Spleen (tissue), 13 donors: ENCODE measurements at places on chromosomes 5 and 9. TPM values are rescaled to one million over a fixed set of nuclear protein-coding genes. Genes with fewer than 3 reads are reported as not detected.

GNA14 gene
- 41.7 TPM for total RNA-seq

SLIT3 gene
- 13.8 TPM for total RNA-seq

MAMDC4 gene
- 11.1 TPM for total RNA-seq

CDKN2A gene
- 2.3 TPM for total RNA-seq

ADAMTS19 gene
- total RNA-seq = not detected

OLFML2A gene
- 139 TPM for total RNA-seq

DIPK1B gene
- total RNA-seq = 18.1 TPM

PCDHAC2 gene
- total RNA-seq = 1.5 TPM

PTGR1 gene
- total RNA-seq = 11.8 TPM

ISL1 gene
- not detected for total RNA-seq

DMRT2 gene
- not detected for total RNA-seq

CLK4 gene
- 95.9 TPM for total RNA-seq

NFIL3 gene
- 41.9 TPM for total RNA-seq

LNPEP gene
- 82.2 TPM for total RNA-seq

PCDHB9 gene
- total RNA-seq = 4.9 TPM

MEF2C gene
- total RNA-seq = 150 TPM

F12 gene
- 1.1 TPM for total RNA-seq

RNF208 gene
- total RNA-seq = 3.3 TPM

SH3TC2 gene
- total RNA-seq = 2.5 TPM

GEMIN5 gene
- 14.9 TPM for total RNA-seq

STXBP1 gene
- total RNA-seq = 75.7 TPM

GARIN3 gene
- not detected for total RNA-seq

ANKRD18B gene
- total RNA-seq = not detected

LSM11 gene
- 3.1 TPM for total RNA-seq

DNAJC18 gene
- total RNA-seq = 7.8 TPM

INSL4 gene
- total RNA-seq = not detected

SAP30L gene
- 40.6 TPM for total RNA-seq

OTP gene
- total RNA-seq = not detected

NUTM2F gene
- not detected for total RNA-seq

FIBCD1 gene
- total RNA-seq = 0.26 TPM

PCDHA3 gene
- total RNA-seq = 0.43 TPM

SNCB gene
- total RNA-seq = not detected

THBS4 gene
- total RNA-seq = 0.34 TPM

SLC4A9 gene
- 0.16 TPM for total RNA-seq

KIF12 gene
- 1.0 TPM for total RNA-seq

VPS13A gene
- total RNA-seq = 65.9 TPM

ADGRV1 gene
- 0.28 TPM for total RNA-seq

SLC6A7 gene
- not detected for total RNA-seq

BTNL8 gene
- 7.4 TPM for total RNA-seq

PCDHB8 gene
- 1.5 TPM for total RNA-seq

PCDHGB2 gene
- total RNA-seq = 1.7 TPM

ANKRD33B gene
- 23.8 TPM for total RNA-seq

CCDC183 gene
- total RNA-seq = 0.52 TPM

PCDHGA5 gene
- 2.3 TPM for total RNA-seq

VAV2 gene
- 17.9 TPM for total RNA-seq

SLC24A2 gene
- total RNA-seq = not detected

GRM6 gene
- total RNA-seq = not detected

PCDHGA6 gene
- 2.2 TPM for total RNA-seq

GFI1B gene
- 4.0 TPM for total RNA-seq

MOB3B gene
- 21.9 TPM for total RNA-seq

CARD6 gene
- total RNA-seq = 36.1 TPM

FAM78A gene
- 23.3 TPM for total RNA-seq

IFNE gene
- not detected for total RNA-seq

IFNA13 gene
- not detected for total RNA-seq
